ENCODE measurements at places on chromosomes 1 and 21. TPM values are rescaled to one million over a fixed set of nuclear protein-coding genes. Genes with fewer than 3 reads are reported as not detected.

- DNase-seq, result no peak
These were observed 92.1 kb downstream of the NIBAN1 start for GRCh38 chr1:184881941-184882913.

DNA sequence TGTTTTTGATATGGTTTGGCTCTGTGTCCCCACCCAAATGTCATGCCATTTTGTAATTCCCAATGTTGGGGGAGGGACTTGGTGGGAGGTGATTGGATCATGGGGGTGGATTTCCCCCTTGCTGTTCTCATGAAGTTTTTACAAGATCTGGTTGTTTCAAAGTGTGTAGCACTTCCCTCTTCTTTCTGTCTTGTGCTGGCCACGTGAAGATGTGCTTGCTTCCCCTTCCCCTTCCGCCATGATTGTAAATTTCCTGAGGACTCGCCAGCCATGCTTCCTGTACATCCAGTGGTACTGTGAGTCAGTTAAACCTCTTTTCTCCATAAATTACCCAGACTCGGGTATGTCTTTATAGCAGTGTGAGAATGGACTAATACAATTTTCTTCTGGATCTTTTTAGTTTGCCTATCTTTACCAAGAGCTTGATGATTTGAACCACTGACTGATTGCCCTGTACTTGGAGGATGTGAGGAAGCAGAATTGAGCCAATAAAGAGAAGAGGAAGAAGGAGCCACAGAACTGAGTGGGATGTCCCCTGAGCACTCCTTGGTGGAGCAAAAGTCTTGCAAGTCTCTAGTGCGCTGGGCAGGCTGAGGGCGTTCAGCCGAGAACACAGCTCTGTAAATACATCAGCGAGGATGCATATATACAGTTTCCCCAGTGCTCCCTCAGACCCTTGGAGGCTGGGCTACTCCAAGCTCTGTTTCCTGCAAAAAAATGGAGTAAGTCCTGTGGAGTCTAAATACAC is 102.6 kb downstream of the CYYR1 start:
- DNase-seq, result no peak

GRCh38 chr1:212077028-212077427 is 41.5 kb downstream of the DTL start:
- DNase-seq, result no peak

The NKAIN1 gene
- total RNA-seq, result not detected
